ENCODE measurements at places on chromosomes 7 and 10.

- no peak for DNase-seq
Observed at GRCh38 chr7:148434181-148434757, 156.3 kb upstream of the C7orf33 start.

GRCh38 chr10:102770792-102771191 lies 27.0 kb downstream of the WBP1L start:
- no peak for DNase-seq

DNA sequence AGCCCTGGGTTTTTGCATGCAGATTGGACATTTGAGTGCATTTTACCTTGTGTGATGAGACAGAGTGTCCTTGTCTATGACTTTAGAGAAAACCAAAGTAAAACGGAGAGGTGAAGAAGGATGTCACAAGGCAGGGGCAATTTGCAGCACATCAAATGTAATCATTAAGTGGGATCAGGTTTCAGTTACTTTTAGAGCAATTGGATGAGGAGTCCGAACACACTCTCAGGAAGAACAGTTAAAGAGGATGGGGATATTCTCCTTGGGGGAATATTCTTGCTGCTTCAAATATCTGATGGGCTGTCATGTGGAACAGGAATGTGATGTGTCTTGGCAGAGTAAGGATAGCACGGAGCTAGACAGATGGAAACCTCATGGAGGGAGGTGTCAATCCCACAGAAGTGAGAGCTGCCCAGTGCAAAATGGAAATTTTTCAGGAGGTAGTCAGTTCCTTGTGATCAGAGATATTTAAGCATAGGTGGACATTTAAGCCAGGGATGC lies 757 bp downstream of the RAB19 start:
- DNase-seq: no peak

GRCh38 chr7:154953006-154953684 lies 49.8 kb downstream of the PAXIP1 start:
- DNase-seq: peak; percentile 36

DNA sequence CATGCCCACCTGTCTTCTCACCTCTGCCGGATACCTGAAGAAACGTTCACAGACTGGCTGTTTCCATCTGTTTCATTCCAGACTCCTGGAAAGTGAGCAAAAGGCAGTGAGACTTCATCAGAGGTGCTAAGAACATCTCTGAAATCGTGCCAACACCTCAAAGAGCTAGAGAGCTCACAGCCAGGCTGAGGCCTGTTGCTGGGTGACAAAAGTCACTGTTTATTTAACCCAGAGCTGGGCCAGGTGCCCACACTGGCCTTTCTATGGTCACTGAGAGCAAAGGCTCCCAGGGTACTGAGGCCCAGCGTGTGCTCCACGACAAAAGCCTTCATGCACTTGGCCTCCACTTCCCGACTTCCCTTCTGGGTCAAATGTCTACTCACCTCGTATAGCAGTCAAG lies 3.7 kb upstream of the NANOS1 start:
- no peak for DNase-seq

DNA sequence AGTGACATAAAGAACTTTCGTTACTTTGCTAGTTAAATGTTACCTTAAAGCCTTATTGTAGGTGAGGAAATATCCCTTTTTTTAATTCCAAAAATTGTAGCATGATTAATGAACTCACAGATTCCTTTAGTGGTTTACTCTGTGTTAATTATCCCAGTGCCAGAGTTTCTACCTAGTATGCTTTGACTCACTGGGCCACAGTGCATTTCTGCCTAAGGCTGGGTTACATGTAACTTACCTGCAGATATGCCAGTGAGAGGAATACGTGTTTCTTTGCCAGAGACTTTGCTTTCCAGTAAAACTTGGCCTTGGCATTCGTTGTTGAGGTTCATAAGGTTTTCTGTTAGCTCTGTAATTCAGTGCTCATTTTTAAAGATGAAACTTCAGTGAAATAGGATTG lies 380.8 kb upstream of the LRGUK start:
- no peak for DNase-seq

DNA sequence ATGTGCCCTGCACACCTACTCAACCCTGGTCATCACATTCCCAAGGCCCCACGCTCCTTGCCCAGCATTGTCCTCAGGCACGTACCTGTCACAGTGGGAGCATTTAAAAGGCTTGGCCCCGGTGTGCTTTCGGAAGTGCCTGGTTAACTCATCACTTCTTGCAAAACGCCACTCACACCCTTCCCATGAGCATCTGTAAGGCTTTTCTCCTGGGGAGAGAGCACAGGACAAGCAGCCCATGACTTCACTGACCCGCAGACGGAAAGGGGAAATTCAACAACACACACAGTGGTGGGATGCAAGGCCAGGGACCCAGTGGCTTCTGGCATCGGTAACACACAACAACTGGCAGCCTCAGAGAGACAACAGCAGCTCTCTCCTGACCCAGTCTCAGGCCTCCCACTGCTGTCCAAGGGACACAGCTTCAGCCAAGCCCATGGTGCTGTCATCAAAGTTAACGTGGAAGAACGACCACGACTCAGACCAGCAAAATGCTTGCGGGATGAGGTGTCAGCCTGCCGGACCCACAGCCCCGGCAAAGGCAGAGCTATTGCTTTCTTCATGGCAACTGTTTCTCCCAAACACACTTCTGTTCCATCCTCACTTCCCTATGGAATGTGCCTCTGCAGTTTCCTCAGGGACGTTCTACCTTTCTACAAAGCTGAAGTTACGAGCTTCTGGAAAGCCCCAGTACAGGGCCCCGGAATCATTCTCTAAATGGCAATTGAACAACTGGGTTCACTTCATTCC lies 4.8 kb downstream of the KLF6 start:
- no peak for DNase-seq

- DNase-seq: no peak
Observed at GRCh38 chr7:14340393-14341074, 351.1 kb upstream of the ETV1 start.

DNA sequence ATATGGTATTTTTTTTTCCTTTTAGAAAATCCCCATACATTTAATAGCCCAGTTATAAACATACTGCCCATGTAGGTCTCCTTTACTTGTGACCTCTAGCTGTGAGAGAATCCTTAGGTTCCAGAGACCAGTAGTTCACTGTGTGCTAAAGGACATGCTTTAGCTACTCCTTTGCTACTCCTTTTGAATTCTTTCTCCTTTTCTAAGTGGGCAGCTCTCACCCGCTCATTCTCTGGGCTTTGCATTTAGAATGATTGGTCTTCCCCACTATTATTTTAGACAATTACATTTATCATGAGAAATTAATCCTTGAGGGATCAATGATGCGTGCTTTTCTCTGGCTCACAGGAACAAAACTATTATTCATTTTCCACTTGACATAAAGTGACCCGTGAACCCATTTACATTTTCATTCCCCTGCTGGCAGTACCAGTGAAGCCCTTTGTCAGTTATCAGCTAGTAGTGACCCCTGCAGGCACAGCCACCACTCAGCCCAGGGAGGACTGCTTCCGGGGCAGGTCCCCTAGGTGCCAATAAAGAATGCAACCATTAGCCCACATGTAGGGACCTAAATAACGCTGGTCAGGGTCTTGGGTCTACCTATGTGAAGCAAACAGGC lies 844.3 kb downstream of the CNTNAP2 start:
- no peak for DNase-seq

DNA sequence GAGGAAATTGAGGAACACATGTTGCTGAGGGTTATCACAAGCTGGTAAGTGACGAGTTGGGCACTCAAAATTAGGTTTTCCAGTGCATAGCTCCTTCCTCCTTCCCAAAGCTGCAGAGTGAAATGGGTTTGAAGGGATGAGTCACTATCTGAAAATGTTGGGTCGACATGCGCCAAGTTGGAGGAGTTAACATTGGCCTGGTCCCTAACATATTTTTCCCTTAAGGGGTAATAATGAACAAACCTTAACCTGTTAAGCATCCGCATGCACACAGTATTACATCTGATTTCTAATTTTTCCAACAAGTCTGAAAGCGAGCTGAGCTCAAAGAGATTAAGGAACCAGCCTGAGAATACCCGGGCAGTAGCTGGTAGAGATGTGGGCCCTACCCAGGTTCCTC lies 20.7 kb upstream of the TECTB start:
- DNase-seq: no peak

- DNase-seq: no peak
Observed at GRCh38 chr10:69801434-69802315, at the start of gene COL13A1. TSS of gene COL13A1 (plus strand) at chr10:69801906. CDS start at chr10:69802424, 518 bp downstream.

DNA sequence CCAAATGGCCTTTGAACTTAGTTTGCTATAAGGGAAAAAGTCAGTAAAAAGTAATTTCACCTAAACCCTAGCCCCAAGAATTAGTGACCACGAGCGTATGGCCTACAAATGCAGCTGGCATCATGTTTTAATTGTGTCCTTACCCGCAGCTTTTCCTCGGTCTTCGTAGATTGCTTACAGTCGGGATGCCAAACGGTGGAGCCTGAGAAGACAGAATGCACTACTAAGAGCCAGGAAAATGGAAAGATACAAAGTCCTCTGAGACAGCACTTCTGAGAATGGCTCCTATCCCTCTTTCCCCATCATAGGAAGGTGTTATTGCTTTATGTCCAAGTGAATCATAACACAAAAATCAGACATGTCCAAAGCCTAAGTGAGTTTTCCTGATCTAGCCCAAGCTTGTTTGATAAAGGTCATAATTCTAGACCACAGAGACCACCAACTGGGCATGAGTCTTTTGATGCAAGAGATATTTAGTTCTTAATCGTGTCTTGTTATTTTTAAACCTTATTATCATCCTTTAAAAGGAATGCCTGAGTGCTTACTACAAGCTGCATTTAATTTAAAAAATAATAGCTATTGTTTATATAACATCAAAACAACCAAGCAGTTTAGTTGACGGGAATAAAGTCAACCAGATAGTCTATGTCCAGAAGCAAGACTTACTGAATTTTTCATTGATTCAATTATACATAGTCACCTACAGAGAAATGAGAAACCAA lies 83.7 kb upstream of the AFAP1L2 start:
- no peak for DNase-seq

DNA sequence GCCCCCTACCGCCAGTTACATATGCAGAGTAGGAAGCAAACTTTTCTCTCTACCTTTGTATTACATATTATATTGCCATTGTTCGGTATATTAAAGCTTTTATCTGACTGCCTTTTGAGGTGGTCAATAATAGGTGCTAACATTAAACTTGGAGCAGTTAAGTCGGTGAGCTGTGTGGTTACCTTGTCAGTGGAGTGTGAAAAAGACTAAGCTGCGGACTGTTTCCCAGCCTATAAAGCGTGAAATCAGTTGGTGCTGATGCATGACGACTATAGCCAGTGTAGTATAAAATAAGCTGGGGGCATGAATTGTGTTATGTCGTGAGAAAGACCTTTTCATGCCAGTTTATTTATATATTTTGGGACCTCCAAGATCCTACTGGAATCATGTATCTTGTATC lies 33.7 kb downstream of the R3HCC1L start:
- DNase-seq: no peak

GRCh38 chr10:1560535-1561192 lies 176.7 kb downstream of the ADARB2 start:
- DNase-seq: no peak

DNA sequence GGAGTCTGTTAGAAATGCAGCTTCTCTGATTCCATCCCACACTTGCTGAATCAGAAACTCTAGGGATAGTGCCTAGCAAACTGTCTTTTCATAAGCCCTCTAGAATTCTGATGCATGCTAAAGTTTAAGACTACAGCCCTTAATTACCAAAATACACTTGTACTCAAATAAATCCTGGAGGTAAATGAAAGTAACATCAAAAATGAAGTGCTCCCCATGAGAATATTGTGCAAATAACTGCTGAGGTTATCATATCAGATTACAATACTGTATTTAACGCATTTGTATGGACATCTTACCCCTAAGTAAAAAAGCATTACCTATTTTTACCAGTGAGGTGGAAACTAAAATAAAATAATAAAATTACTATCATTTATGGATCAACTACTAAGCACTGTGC lies 104.7 kb downstream of the CHCHD3 start:
- DNase-seq: no peak

GRCh38 chr10:116118847-116119246 lies 154.2 kb downstream of the GFRA1 start:
- DNase-seq: no peak

GRCh38 chr10:121085367-121085766 lies 234.2 kb downstream of the WDR11 start:
- DNase-seq: no peak

- DNase-seq: no peak
Observed at GRCh38 chr7:52498366-52498765, 537.1 kb upstream of the POM121L12 start.

- DNase-seq: no peak
Observed at GRCh38 chr7:134865001-134865845, 85.8 kb downstream of the CALD1 start.

GRCh38 chr10:3868271-3868664 lies 83.3 kb upstream of the KLF6 start:
- no peak for DNase-seq

- no peak for DNase-seq
Observed at GRCh38 chr10:128263891-128264688, 137.9 kb upstream of the MKI67 start.

- no peak for DNase-seq
Observed at GRCh38 chr7:69002416-69002815, 595.9 kb upstream of the AUTS2 start.

GRCh38 chr7:26978146-26978545 lies 113.8 kb upstream of the SKAP2 start:
- DNase-seq: no peak

- no peak for DNase-seq
Observed at GRCh38 chr7:27774717-27775328, 34.9 kb downstream of the TAX1BP1 start.

GRCh38 chr10:102451105-102451969 lies at the start of gene C10orf95:
TSS of gene C10orf95 (minus strand) at chr10:102451543. CDS start at chr10:102451093, 450 bp downstream.
- DNase-seq: no peak

GRCh38 chr7:36048141-36048901 lies 104.7 kb upstream of the EEPD1 start:
- no peak for DNase-seq

GRCh38 chr7:65221683-65222082 lies 152.0 kb upstream of the ZNF92 start:
- DNase-seq: no peak

GRCh38 chr7:42232275-42232674 lies 4.7 kb downstream of the GLI3 start:
- DNase-seq: no peak

GRCh38 chr10:129949891-129950291 lies 14.2 kb downstream of the EBF3 start:
- DNase-seq: no peak

DNA sequence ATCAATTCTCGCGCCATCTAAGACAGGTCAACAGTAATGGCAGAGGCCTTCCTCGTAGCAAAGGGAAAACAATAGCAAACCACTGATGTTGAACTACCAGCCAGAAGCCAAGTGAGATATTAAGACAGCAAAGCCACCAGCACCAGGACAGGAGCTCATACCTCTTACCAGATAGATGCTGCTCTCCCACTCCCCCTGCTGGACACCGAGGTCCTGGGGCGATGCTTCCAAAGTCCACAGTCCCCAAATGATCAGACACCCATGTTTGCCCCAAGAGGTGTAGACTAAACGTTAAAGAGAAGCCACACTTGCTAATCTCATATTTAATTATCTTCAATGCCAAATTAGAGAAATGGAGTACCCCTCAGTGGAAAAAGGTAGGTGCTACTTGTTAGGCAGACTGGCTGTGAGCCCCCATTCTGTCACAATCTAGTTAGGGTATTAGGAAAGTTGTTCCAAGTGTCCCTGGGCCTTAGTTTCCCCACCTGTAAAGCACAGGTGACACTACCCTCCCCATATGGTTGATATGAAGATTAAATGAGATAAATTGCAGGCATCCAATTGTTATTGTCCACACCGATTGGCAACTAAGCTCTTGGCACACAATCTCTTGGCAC lies 39.9 kb downstream of the TOMM7 start:
- DNase-seq: peak; percentile 39

- no peak for DNase-seq
Observed at GRCh38 chr10:27143686-27144085, 10.5 kb downstream of the YME1L1 start.
